ENCODE measurements at places on chromosomes 4 and X.

DNA sequence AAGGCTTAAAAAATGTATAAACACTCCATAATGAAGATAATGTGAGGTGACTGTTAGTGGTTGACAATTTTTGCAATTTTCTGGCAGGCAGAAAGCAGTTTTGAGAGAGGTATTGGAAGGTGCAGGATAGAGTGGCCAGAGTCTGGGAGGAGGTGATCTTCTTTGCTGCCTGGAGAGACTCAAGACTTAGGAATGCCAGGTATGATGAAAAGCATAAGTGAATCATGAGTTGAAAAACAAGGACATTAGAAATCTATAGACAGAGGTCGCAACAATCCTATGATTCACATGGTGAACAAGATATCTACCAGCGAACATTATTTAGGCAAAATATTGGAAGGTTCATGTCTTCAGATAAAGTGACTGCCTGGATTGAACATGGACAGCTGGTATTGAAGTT is 118.5 kb downstream of the CFAP299 start:
- no peak for DNase-seq

- DNase-seq, result no peak
Measured at GRCh38 chr4:87235020-87235671, 14.7 kb upstream of the KLHL8 start.

DNA sequence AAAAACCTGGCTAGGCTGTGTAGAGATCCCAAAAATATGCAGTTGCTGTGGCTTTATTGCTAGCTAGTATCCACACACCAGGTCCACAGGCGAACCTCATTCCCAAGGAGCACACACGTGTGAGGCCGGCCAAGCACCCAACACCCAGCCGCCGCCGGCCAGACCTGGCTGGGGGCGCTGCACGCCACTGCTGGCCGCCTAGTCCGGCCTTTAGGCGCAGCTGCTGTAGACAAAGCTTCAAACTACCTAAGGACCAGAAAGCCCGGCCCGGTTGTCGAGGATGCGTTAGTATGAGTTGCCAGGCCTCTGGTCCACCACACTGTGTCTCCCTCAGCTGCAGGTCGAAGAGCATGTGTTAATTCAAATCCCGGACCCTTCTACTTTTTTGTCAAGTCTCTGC is 3.1 kb downstream of the POU3F4 start:
- no peak for DNase-seq

DNA sequence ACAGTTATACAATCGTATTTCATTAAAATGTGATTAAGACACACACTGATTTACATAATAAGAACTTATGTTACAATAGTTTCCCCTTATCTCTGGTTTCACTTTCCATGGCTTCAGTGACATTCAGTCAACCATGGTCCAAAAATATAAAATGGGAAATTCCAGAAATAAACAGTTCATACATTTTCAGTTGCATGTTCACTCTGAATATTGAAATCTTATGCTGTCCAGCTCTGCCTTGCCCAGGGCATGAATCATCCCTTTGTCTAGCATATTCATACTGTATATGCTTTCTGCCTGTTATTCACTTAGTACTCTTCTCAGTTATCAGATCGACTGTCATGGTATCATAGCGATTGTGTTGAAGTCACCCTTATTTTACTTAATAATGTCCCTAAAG is 173.8 kb upstream of the DCAF12L2 start:
- DNase-seq, result no peak

DNA sequence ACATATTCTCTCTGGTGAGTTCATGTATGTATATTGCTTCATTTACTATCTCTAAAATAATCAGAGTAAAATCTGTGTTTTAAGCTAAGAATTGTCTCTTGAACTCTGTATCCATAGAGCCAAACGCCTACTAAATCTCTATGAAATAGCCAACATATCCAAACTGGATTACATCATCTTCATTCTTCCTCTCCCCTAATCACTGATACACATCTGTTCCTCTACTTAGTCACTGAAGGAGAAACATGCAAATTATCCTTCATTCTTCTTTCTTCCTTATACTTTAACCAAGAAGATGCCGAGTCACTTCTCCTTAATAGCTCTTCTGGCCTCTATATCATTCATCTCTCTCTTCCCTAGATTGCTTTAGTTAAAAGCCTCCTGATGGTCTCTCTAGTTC is 630.4 kb upstream of the FTHL17 start:
- no peak for DNase-seq

DNA sequence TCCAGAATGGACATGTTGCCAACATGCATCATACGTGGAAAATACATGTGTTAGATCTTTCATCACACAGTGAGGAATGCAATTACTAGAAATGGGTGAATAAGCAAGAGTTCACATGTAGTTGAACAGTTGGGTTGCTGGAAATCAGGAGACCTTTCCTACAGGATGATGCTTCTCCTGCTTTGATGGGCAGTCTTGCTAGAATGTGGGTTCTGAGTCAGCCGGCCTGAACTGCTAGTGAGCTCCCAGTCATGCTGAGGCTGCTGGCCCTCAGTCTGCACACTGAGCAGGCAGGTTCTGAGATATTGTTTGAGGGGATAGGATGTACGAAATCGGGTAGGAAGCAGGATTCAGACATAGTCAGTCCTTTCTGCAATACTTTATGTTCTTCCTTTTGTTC is 20.2 kb downstream of the MSL3 start:
- DNase-seq, result no peak

DNA sequence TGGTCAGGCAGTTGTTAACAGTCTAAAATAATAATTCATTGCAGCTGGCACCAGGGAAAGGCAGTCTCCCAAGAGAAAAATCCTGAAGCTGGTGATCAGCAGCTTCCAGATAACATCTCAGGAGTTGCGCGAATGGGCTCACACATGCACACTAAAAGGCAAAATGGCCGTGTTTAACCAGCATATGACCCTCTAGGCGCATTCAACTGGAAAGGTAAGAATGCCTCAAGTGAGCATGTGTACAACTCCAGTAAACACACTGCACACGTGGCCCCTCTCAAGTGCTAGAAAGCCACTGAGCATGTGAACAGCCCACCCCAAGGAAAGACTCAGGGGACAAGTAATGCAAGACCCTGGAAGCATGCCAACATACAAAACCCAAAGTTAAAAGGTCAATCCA is 33.1 kb downstream of the STPG2 start:
- no peak for DNase-seq

DNA sequence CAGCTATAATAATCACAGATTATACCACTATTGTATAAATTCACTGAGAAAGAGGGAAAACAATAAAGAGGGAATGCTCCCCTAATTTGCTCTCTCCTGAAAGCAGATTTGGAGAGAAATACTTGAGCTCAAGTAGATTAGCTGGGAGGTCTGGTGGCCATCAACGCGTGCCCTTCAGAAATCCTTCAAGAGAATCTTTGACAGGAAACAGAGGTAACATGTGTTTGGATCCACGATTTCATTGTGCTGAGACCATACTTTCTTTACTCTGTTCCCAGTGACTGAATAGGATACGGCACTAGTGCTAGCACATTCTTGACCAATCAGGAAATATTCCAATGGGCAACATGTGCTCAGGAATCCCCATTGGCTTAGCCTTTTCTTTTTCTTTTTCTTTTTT is 1395.3 kb downstream of the RAPGEF2 start:
- DNase-seq, result no peak

- no peak for DNase-seq
Measured at GRCh38 chrX:9291629-9292028, 173.2 kb upstream of the TBL1X start.

DNA sequence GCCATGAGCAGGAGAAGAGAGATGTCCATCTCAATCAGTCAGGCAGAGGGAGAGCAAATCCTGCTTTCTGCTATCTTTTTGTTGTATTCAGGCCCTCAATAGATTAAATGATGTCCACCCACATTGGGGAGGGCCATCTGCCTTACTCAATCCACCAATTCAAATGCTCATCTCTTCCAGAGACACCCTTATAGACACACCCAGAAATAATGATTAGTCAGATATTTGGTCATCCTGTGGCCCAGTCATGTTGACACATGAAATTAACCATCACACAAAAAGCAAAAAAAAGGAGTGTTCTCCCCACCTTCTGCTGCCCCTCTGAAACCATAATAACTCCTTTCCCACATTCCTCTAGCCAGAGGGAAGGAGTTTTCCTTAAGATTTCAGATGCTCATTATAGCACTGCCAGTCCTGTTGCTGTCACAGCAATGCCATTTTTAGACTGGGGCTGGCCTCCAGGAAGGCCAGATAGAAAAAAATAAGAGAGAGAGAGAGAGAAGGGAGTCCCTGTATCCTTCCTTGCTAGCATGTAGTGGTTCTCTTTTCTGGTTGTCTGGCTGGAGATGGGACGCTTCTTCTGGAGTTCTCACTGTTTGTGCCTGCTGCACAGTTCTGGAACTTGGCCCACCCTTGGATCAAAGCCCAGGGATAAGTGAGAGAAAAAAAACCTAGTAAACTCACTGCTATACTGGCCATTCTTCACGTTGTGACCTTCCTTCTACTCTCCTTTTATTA is 177.7 kb downstream of the RBM46 start:
- DNase-seq, result no peak

DNA sequence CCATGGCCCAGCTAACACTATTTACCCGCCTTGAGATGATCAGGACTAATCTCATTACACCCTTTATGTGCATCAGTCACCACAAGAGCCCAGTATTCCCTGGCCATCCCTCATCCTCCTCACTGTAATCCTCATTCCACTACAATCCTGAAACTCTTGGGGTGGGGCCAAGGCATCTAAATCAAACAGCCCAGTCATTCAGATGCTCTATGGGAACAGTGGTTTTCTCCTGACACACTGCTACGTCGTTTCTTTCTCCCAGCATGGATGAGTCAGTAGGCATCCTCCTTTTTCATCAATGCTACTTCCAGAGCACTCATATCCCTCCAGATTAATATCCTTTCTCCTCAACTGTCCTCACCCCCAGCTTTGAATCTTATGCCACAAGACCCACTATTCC is 5.6 kb downstream of the SDAD1 start:
- no peak for DNase-seq

DNA sequence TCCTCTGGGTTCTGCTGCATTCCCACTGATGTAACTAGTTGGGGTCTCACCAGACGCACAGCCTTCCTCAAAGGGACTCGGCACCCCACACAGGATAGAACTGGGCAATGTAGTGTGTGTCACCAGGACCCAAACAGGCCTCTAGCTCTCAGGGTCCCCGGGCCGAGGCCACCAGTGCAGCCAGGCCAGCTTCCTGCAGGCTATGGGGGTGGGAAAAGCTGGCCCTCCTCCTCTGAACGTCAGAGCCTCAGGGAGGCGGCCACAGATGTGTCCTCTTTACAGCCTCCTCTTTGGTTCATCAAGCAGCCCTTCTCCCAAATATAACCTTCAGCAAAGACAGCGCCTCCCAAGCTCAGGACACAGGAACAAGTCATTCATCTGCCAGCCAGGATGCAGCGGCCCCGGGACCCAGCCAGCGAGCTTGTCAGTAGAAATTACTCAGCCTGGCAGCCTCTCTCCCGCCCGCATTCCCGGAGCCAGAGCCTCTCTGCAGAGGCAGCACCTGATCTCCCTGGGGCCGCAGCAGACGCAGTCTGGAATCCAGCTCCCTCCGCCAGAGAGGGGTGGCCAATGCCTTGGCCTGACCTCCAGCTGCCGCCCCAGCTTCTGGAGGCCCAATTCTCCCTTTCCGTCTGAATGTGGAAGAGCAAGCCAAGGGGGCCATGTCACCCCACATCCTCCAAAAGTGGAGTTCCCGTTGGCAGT is 288.5 kb downstream of the FBXW7 start:
- DNase-seq, result no peak

- no peak for DNase-seq
Measured at GRCh38 chr4:80532674-80533333, 197.3 kb downstream of the CFAP299 start.

DNA sequence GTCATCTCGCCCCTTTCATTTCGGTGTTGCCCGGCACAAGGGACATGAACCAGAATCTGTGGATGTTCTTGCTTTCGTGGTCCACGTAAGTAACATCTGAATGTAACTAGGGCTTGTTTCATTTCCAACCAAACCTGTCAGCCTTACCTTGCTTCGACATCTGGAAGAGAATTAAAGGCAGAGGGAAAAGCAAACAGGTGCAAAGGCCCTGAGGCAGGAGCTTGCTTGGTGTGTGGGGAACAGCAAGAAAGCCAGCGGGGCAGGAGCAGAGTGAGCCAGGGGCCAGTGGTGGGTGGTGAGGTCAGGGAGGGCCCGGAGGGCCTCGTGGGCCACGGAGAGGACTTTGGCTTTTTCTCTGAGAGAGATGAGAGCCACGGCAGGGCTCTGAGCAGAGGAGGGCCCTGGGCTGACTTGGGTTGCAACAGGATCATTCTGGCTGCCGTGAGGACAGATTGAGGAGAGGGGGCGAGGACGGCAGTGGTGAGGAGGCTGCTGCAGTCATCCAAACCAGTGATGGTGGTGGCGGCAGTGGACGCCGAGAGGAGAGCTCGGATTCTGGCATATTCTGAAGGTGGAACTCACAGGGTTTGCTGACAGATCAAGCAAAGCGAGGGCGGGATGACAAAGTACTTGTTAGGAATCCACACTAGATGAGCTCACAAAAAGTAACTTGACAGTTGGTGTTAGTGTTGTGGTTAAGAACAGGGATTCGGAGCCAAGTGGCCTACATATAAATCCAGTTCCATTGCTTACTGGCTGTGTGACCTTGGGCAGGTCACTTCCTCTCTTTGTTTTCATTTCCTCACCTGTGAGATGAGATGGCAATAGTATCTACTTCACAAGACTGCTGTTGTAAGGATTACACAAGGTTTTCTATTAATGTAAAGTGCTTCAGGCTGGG is 6.8 kb upstream of the WDR13 start:
- no peak for DNase-seq

GRCh38 chrX:96372313-96373046 is 312.2 kb upstream of the DIAPH2 start:
- no peak for DNase-seq

GRCh38 chr4:119604266-119604665 is 24.3 kb downstream of the PDE5A start:
- no peak for DNase-seq

DNA sequence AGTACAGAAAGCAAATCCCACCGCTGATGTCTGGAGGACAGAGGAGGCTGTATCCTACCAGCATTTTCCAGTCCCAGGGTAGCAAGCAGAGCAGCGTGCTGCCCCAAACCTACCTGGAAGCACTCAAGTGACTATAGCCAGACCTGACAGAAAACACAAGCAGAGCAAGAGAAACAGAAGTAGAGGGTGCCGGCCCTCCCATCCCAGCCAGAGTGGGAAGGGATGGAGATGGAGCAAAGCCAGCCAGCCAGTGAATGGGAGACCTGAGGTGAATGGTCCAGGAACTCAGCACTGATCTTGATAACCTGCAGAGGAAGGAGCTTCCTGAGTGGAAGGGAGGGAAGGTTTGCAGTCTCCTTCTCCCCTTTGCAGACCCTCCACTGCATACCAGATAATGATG is 185.2 kb downstream of the MAML3 start:
- DNase-seq, result no peak

- DNase-seq, result no peak
Measured at GRCh38 chrX:122115604-122116003, 1068.2 kb downstream of the GLUD2 start.

DNA sequence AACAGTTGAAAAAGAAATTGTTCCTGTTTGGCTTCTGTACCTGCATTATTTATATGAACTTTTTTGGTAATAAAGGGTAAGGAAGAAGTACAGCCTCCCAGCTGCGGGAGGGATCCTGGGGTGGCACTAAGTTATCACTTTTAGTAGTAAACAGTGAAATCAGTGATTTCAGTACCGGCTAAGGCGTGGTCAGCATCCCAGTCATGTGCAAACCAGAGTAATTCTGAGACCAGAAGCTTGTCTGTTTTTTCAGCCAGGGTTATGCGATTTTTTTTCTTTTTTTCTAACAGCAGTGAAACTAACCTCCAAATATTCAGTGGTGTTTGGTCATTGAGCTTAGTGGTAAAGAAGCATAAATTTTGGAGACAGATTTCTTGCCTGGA is 3.3 kb downstream of the EGF start:
- DNase-seq, result no peak

Measured in stimulated activated CD8-positive, alpha-beta memory T cell treated with anti-CD3 and anti-CD28 coated beads, Interleukin-12 subunit alpha, Interleukin-12 subunit beta, amount 100 ng/mL, for 1 hour (primary cell).